ENCODE measurements at places on chromosomes 16 and 17. TPM values are rescaled to one million over a fixed set of nuclear protein-coding genes. Genes with fewer than 3 reads are reported as not detected.

DNA sequence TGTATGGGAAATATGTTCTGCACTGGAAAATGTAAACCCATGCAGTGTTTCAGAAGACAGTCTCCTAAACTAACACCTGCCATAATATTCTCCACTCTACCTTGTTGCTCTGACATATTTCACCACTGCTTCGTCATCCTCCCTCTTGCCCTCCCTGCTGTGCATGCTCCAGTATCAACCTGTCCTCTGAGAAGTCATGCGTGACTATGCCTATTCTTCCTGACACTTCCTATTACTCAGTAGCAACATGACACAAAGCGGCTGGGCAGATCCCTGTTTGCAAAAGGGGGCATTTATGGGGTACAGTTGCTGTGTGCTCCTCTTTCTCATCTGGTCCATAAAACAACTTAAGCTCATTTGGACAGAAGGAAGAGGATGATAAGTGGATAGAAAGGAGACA lies 805.6 kb upstream of the EEF2KMT start:
- DNase-seq, result no peak

The PYDC1 gene
- not detected for polyA plus RNA-seq

DNA sequence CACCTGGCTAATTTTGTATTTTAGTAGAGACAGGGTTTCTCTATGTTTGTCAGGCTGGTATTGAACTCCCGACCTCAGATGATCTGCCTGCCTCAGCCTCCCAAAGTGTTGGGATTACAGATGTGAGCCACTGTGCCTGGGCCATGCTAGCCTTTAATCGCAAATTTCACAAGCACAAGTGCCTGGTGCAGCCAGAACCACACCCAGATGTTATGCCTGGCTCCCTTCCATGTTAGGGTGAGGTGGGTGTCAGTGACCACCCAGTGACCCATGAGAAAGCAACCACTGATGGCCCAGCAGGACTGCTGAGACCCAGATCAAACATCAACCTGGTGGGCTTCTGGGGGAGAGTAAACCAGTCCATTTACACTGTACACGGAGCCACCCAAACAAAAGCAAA lies 241.9 kb downstream of the CDH11 start:
- no peak for DNase-seq

The CCR7 gene
- polyA plus RNA-seq, result 0.37 TPM

GRCh38 chr16:64089697-64090096 lies 1032.2 kb downstream of the CDH11 start:
- DNase-seq, result no peak

DNA sequence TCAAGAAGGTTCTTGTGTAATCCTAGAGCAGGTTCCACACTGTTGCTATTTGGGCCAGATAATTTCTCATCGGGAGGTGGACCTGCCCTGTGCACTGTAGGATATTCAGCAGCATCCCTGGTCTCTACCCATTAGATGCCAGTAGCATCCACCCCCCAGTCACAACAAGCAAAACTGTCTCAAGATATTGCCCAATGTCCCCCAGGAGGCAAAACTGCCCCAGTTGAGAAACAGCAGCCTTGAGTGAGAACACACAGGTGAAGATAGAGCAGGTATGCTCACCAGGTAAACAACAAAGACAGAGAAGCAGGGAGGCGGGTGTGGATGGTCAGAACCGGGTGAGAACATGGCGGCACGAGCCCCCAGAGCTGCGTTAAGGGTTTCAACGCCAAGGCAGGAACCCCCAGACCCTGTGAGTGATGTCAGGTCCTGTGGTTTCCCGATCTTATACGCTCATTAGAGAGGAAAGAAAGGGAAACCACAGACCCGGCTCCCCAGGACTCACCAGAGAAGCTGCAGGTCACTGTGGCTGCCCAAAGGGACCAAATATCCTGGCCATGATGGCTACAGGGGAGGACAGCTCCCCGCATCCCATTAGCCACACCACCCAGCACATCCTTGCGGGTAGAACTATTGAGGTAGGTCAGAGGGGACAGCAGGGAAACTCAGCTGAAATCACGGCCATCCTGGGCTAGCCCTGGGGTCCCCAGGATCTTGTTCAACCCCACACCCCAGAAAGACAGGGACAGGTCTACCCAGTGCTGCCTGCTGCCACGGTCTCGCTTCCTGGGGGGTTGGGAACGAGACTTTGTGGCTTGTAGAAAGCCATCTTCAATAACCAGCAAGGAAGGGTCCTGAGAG lies 21.2 kb downstream of the CDC42EP4 start:
- DNase-seq, result no peak

GRCh38 chr17:44005527-44006271 lies 1.3 kb downstream of the NAGS start:
- DNase-seq, result peak; percentile 14

DNA sequence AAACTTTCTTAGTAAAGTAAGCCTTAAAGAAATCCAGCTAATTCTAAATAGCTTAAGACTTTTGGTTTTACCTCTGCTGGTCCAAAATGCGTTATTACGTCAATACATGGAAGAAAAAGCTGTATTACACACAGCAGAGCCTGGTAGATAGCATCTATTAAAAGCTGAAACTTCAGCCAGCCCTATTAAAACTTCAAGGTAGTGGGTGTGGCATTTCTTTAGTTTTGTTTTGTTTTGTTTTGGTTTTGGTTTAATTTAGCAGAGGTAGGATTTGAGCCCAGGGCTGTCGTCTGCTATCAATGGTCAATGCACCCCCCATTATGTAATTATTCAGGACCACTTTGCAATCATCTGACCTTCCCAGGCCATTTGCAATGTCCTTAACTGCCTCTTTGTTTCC lies 318.4 kb upstream of the MAF start:
- DNase-seq, result no peak

DNA sequence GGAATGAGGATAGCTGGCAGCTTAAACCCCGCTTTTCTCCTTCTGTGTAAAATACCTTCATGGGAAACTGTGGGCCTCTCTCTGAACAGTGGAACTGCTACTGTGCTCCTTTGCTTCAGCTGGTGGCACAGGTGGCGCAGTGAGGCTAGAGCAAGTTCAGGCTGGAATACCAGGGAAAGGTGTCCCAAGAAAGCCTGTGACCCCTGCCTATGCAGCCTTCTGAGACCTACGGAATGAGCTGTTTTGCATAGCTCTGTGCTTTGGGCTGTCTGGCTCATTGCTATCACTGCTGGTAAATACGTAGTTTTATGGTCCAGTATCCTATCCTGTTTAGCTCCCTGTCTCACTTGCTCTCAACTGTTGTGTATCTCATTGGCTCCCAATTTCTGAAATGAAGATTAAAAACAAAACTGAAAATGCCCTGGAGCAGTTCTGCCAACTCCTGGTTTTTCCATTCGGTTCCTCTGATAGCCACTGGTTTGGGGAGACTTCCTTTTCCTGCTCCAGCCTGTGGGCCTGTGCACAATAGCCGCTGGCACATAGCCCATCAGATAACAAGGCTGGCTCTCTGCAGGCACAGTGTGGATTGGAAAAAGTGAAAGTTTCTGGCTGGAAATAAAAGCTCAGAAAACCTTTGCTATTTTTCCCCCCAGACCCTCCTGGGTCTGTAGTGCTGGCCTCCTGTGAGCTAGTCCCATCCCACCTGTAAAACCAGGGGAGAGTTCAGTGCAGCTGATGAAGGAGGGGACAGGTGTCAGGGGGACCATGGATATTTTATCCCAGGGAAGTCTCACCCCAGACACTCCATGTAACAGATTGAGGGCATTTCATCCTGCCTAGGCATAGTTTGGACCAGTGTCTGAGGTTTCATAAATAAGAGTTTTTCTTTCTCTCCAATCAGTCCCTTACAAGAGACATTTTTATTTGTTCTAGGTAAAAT lies 24.0 kb downstream of the LIMD2 start:
- DNase-seq, result peak; percentile 83

DNA sequence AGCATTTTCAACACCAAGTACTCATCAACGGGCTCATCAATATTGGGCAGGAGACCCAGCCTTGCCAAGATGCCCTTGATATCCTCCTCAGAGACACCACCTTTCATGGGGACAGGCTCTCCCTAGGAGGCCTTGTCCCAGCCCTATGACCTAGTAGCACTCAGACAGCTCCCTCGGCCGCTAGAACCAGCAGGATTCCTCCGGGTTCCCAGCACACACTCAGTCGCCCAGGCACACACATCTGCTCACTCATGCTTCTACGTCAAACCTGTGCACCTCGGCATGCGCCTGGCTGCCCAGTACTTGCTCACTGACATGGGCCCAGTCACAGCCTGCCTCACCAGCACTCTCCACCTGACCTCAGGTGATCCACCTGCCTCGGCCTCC lies 17.0 kb downstream of the SRCIN1 start:
- no peak for DNase-seq

- DNase-seq, result no peak
Observed at GRCh38 chr17:37438141-37438540, 31.5 kb downstream of the TADA2A start.

GRCh38 chr17:48492401-48493298 lies 38.2 kb downstream of the HOXB1 start:
- DNase-seq, result peak; percentile 77

DNA sequence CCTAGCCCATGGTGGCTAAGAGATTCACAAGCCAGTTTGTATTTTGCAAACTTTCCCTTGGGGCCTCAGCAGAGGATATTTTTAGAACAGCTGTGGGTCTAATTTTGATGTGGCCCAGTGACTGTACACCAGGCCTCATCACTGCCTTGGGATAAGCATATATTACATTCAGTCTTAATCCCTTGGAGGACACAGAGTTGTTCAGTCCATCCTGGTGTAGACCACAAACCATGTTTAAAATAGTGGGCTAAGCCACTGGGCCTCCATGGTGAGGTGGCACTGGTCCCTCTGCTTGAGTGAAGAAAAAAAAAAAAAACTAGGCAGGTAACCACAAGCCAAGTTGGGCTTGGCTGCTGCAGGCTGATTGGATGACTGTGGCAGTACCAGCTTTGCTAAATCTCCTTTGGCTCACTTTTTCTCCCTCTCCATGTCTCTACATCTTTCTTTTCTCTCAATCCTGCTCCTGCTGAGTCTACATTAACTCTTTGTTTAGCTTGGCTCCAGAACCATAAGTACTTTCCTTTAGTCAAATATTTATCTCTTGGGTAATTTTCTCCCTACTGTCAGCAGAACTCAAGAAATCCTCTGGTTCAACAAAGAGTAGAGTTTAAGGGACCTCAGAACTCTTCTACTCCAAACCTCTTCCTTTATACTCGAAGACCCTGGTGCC lies 120.0 kb upstream of the TBX2 start:
- DNase-seq, result no peak

DNA sequence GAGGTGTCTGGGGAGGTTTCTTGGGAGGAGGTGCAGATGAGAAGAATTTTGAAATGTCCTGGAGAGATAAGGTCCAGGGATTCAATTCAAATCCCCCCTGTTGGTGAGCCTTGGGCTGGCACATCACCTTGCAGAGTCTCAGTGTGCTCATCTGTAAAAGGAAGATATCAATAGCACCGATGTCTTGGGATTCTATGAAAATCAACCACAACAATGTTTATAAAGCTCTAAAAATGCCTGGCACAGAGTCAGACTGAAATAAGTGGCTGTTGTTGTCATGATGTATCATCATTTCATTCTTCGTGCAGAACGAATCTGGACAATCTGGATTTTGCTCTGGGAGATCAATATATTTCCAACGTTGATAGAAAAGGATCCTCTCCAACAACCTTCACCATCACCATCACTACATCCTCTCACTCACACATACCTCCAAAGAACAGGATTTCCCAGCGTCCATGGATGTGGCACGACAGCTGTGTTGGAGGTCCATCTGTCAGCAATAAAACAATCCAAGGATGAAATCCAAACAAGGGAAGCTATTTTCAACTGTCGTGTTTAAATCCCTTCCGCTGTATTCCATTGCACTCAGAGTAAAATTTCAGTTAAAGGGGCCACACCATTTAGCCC lies 393.7 kb upstream of the DYNLRB2 start:
- no peak for DNase-seq

GRCh38 chr16:67240506-67240905 lies 6.8 kb downstream of the FHOD1 start:
- peak; percentile 44 for DNase-seq

DNA sequence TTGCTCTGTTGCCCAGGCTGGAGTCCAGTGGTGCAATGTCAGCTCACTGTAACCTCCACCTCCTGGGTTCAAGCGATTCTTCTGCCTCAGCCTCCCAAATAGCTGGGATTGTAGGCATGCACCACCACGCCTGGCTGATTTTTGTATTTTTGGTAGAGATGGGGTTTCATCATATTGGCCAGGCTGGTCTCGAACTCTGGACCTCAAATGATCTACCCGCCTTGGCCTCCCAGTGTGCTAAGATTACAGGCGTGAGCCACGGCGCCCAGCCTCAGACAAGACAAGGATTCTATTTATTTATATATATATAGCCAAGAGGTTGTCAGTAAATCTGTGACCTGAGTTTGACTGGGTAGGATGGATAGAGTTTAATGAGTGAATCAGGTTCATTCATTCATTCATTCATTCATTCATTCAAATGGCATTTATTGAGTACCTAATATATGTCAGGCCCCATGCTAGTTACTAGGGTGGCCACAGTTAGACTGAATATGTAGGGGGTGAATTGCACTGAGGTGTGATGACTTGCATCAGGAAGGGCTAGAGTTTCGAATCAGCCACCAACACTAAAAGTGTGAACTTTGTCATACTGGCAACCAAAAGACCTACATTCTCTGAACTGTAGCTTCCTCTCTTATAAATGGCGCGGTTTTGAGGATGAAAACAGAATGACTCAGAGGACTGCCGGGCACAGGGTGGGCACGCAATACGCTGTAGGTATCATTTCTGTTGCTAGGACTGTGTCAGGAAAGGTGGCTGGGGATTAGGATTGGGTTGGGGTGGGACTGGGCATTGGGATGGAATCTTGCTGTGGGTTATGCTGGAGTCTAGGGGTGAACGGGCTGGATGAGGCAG lies 37.8 kb downstream of the ITGAE start:
- DNase-seq, result no peak

GRCh38 chr17:48335858-48336500 lies 94.0 kb downstream of the SKAP1 start:
- peak; percentile 55 for DNase-seq

The ACSM2A gene
- 0.87 TPM for polyA plus RNA-seq

DNA sequence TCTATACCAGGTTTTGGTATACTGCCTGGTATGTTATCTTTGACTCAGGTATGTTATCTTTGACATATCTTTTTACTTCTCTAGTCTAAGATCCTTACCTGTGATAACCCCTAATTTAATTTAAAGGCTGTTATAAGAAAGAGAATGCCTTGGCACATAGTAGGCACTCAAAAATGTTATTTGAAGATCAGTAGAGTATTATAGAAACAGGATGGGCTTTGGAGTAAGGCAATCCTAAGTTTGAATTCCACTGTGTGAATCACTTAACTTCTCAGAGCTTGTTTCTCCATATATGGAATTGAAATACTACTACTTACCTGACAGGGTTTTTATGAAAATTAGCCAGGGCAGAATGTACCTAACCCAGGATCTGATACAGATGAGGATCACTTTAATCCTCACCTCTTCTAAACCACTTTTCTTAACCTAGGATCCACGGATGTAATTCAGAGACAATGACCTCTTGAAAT lies 1.2 kb downstream of the BRIP1 start:
- no peak for DNase-seq
